ENCODE measurements at places on chromosomes 12 and 14. TPM values are rescaled to one million over a fixed set of nuclear protein-coding genes. Genes with fewer than 3 reads are reported as not detected.

DNA sequence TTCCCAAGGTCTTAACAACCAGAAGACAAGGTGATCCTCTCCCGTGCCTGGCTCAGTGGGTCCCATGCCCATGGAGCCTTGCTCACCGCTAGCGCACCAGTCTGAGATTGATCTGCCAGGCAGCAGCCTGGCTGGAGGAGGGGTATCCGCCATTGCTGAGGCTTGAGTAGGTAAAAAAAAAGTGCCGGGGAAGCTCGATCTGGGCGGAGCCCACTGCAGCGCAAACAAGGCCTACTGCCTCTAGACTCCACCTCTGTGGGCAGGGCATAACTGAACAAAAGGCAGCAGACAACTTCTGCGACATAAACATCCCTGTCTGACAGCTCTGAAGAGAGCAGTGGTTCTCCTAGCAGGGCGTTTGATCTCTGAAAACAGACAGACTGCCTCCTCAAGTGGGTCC is 104.0 kb downstream of the C14orf39 start:
- no peak for DNase-seq

DNA sequence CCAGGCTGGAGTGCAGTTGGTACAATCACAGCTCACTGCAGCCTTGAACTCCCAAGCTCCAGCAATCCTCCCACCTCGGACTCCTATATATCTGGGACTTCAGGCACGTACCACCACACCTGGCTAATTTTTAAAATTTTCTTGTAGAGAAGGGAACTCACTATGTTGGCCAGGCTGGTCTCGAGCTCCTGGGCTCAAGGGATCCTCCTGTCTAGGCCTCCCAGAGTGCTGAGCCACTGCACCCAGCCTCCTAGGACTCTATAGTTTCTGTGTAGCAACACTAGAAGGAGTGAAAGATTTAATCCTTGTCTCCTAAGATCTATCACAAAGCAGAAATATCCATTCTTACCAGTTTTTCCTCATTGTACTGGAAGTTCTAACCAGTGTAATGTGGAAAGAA is 4.3 kb upstream of the APOF start:
- no peak for DNase-seq

DNA sequence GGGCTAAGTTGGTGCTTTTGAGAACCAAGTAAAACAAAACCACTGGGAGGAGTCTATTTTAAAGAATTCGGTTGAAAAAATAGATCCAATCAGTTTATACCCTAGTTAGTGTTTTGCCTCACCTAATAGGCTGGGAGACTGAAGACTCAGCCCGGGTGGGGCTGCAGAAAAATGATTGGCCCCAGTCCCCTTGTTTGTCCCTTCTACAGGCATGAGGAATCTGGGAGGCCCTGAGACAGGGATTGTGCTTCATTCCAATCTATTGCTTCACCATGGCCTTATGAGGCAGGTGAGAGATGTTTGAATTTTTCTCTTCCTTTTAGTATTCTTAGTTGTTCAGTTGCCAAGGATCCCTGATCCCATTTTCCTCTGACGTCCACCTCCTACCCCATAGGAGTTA is 1.8 kb upstream of the RAB5B start:
- peak; percentile 85 for DNase-seq

DNA sequence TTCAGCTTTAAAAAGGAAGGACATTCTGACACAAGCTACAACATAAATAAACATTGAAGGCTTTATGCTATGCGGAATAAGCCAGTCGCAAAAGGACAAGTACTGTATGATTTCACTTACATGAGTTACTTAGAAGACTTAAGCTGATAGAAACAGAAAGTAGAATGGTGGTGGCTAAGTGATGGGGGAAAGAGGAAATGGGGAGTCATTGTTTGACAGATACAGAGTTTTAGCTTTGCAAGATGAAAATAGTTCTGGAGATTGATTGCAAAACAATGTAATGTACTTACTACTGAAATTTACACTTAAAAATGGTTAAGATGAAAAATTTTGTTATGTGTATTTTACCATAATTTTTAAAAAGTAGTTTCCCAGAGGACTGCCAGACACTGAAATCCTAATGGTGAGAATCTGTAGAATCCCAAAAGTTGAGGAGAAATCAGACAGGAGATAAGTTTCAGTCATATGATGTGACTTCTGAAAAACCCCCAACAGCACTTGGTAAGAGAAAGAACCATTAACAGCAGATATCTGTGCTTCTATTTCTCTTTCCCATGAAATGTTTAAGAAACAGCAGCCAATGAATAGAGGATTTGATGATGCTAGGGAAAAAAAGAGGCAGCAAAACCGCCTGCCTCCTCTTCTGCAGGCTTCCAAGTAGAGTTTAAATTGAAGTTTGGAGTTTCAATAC is 16.6 kb upstream of the CLEC2A start:
- no peak for DNase-seq

- no peak for DNase-seq
Measured at GRCh38 chr12:90038289-90038688, 329.7 kb upstream of the ATP2B1 start.

Gene LTB4R
- 0.98 TPM for total RNA-seq

DNA sequence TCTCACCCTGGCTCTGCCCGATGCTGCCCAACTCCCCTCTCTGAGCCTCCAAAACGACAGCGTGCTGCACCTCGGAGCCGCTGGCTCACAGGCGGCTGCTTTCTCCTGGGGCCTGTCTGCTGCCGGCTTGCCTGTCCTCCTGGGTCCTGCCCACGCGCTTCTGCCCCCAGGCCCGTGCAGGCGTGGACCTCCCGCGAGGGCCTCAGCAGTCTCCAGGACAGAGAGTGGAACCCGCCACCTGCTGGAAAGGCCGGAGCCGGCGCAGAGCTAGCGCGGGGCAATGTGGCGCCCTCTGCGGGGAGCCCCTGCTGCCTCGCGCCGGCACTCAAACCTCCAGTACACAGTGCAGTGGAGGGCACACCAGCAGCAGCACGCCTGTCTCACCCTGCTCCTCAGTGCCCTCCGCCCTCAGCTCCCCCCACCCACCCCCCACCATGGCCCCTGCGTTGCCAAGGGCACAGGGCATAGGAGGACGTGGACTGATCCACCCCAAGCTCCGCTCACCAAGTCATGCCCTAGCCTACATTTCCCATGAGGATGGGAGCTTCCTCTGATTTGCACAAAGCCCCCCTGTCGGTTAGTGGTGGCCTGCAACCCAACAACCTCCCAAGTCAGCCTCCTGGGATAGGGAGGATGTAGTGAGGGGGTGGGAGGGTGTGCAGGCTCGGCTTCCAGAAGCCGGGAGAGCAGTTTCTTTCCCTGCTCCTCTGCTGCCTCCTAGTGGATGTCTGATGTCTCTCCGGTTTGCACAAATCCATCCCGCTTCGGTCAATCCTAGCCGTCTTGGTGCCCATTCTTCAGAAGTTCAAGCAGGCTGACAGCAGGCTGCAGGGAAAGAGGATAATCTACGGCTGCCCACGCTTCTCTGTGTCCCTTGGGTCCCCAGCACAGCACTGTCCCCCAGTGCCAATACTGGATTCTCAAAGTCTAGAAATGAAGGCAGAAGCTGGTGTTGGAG is 25.2 kb downstream of the KRT8 start:
- DNase-seq, result peak; percentile 88

Gene ZBTB42
- 4.1 TPM for total RNA-seq

- no peak for DNase-seq
Measured at GRCh38 chr12:123934016-123934620, 38.5 kb downstream of the CCDC92 start.

DNA sequence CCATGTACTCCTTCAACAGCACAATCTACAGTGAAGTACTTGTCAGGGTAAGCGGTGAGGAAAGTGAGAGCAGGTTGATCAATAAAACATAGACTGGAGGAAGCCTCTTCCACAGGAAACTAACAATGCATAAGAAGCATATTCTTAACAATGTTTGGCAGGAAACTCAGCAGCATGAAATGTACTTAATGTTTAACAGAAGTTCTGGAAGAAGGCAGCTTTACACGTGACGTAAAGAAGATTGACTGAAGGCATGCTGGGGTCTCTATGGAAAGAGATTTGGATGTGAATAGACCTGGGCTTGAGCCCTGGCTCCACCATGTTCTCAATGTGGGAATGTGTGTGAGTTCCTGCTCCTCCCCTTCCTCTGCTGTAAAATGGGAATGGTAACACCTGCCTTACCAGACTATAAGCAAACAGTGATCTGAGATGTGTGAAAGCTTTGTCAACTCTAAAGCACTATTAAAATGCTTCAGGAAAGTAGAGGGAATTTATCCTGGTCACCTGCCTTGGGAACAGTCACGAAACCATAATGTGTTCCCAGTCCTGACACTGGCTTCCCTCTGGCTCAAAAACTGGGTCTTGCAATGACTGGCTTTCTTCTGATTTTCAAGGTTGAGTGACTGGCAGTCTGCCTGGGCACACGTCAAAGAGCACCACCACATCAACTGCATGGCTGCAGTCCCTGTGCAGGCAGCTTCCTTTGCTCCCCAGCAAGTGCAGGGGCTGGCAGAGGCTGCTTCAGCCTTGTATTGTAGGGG is 384.6 kb downstream of the APAF1 start:
- DNase-seq, result no peak

DNA sequence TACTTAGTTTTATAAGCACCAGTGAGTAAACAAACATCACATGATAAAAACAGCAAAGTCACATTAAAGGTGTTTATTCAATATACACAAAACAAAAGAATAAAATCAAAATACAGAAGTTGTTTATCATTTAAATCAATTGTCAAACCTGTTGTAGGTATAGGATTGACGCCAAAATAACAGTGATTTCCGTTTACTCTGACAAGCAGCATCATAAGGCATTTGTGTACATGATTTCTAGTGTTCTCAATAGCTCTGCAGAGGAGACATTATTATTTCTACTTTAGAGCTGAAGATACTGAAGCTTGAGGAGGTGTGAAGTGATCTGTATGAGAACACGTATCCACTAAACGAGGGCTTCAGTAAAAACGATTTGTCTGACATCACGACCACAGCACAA is 171.9 kb downstream of the CCDC59 start:
- DNase-seq, result no peak

GRCh38 chr12:59093073-59093772 is 172.9 kb upstream of the LRIG3 start:
- DNase-seq, result no peak

DNA sequence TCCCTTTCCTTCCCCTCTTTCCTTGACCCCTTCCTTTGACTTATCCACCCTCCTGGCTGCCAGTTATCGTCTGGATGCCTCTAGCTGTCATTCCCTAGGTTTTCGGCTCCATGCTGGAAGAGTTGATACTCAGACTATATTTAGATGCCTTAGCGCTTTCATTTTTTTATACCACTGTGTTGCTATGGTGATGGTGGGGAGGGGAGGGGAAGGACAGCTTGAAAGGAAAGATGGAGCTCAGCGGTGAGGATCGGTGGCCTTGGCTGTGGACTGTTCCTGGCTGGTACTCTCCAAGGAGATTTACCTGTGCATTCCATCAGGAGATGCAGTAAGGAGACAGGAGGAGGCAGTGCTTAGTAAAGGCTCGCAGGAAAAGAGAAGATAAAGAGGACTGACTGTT is 108.7 kb downstream of the SLC8A3 start:
- no peak for DNase-seq

All from M059J (cell line).